H9 (cell line): ENCODE measurements at places on chromosomes 4 and X. TPM values are rescaled to one million over a fixed set of nuclear protein-coding genes. Genes with fewer than 3 reads are reported as not detected.
A peak's percentile ranks its signal among the peaks of the same experiment; 100 is the strongest.

GRCh38 chrX:135625995-135626394 lies 87.4 kb upstream of the CT45A1 start:
- no peaks in the 10 kb centered on the region for H3K36me3 ChIP-seq
- no peak for DNase-seq
- H3K4me1 ChIP-seq: no peaks in the 10 kb centered on the region

DNA sequence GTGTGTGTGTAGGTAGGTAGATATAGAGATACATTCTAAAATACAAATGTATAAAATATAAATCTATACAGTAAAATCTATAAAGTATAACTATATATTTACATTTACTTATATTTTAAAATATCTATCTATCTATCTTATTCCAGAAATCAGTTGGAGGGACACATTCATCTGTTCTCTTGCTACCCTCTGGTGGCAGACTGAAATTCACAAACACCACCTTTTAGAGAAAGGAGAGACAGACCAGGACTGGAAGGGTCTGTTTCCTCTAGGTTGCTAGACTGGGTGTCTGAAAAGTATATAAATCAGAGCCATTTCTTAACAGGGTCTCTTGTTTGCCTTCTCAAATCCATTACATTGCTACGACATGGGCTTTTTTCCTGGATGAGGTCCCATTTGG lies 343.0 kb downstream of the OPHN1 start:
- DNase-seq: no peak
- 0 out of 3 replicates have a peak, but pooled peaks cover 3% of the 10 kb centered on the region for H3K36me3 ChIP-seq
- no peak overlapping the region for H3K4me3 ChIP-seq
- H3K27me3 ChIP-seq: no peaks in the 10 kb centered on the region

DNA sequence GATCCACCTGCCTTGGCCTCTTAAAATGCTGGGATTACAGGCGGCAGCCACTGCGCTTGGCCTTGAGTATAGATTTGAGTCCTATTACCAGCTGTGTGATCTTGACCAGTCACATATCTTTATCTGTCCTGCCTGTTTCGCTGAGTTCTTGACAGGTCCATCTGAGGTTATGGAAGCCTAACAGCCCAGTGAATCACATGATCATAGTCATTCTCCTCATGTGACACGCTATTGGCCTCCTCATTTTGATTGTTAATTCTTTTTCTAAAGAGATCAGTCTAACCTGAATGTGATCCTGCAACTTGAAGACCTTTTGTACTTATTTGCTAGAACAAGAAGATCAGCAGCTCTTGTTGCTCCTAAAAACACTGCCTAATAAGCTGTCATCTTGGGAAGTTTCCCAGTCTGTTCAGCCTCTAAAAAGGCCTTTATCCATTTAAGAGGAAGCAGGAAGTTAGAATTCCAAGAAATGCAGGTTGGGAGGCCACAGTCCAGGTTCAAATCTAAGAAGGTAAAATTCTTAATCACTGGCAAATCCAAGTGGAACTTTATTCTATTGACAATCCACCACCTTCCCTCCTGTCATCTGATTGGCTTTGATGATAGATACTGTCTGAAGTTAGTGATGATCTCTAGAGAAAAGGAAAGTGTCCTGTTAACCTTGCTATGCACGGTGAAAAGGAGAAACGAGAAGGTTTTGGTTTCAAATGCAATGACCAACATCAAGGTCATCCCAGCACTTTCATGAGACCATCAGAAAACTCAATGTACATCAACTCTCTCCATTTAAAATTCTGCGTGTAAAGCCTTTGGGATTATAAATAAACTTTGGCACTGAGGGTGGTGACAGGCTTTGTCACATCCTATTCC lies 86.9 kb downstream of the CHRNA9 start:
- no peaks in the 10 kb centered on the region for H3K4me1 ChIP-seq
- peaks cover 34% of the 10 kb centered on the region for H3K36me3 ChIP-seq
- no peak overlapping the region for H3K27ac ChIP-seq
- DNase-seq: no peak
- no peak overlapping the region for H3K4me3 ChIP-seq

DNA sequence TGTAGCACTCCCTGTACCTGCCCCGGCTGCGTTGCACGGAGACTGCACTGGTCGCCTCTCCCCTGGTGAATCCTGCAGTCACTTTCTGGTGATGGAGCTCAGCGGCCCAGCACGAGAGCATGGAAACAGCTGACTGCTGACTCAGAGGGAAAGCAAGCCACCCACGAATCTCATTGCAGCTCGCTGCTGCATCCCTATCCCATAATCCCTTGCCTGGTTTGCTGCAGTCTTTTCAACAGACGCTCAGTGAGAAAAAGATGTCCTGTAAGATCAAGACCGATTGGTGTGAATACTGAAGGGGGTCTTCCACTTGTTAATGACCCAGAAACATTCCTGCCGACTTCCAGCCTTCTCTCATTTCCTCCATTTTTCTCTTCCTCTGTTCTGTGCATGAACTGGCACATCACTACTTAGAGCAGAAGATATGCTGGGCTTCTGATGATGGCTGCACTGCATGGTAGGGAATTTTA lies 52.9 kb downstream of the TRIM2 start:
- peaks cover 3% of the 10 kb centered on the region for H3K36me3 ChIP-seq
- no peak overlapping the region for H3K4me3 ChIP-seq
- peak; percentile 77 for DNase-seq
- H3K27me3 ChIP-seq: no peaks in the 10 kb centered on the region
- H3K4me1 ChIP-seq: peaks cover 9% of the 10 kb centered on the region; the same call in 1 of the 2 replicates

GRCh38 chr4:36313301-36313700 lies 31.9 kb downstream of the DTHD1 start:
- H3K4me1 ChIP-seq: no peaks in the 10 kb centered on the region
- no peak overlapping the region for H3K4me3 ChIP-seq
- H3K36me3 ChIP-seq: no peaks in the 10 kb centered on the region
- DNase-seq: no peak
- no peaks in the 10 kb centered on the region for H3K27me3 ChIP-seq

DNA sequence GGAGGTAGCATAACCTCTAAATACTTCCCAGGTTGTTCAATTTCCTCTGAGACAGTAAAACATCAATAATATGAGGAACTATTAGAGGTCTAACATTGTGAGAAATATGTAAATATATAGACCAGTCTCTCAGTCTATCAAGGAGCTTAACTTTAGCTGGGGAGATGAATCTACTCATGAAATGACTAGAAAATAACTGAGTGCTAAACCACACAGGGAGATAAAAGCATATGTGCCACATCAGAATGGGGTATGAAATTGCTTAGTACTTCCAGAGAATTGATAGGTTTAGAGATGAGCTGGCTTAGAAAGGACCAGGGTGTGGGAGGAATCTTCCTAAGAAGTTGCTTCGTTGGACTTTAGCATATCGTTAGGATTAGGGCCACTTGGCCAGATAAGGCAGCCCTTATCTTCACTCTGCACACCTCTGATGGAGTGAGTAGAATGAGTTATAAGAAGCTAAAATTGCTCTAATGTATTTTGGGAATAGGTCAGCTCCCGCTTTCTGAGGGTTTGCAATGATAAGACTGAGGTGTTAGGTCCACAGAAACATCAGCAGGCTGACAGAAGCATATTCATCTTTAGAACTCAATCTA lies 299.2 kb downstream of the UNC5C start:
- no peak overlapping the region for H3K27ac ChIP-seq
- no peak overlapping the region for H3K4me3 ChIP-seq
- H3K27me3 ChIP-seq: no peaks in the 10 kb centered on the region
- H3K4me1 ChIP-seq: no peaks in the 10 kb centered on the region

GRCh38 chr4:43251841-43252240 lies 359.3 kb downstream of the GRXCR1 start:
- H3K4me3 ChIP-seq: no peak overlapping the region
- DNase-seq: no peak
- H3K36me3 ChIP-seq: no peaks in the 10 kb centered on the region
- no peaks in the 10 kb centered on the region for H3K27me3 ChIP-seq
- H3K4me1 ChIP-seq: no peaks in the 10 kb centered on the region
- H3K27ac ChIP-seq: no peak overlapping the region

DNA sequence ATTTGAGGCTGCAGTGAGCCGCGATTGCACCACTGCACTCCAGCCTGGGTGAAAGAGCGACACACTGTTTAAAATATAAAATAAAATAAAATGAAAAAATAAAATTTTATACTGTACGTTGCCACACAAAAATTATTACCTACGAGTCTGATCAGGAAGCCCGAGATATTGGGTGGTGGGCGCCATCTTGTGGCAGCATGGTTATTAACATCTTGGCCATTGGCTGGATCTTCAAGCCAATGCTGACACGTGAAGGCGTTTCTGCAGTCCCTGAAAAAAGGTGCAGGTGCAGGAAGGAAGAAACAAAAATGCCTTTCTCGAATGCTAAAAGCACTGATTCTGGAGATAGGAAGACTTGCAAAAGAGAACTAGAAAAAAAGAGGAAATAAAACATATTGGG lies 4.9 kb upstream of the TLR8 start:
- no peak overlapping the region for H3K27ac ChIP-seq
- H3K4me1 ChIP-seq: no peaks in the 10 kb centered on the region
- H3K27me3 ChIP-seq: no peaks in the 10 kb centered on the region
- peaks cover 7% of the 10 kb centered on the region for H3K36me3 ChIP-seq
- DNase-seq: peak; percentile 52

Gene TMEM271
- 0.09 TPM in 1 of 2 replicates, not detected in the other for total RNA-seq

Gene THOC2
- total RNA-seq: 70.5 and 72.1 TPM in 2 replicates

Gene EVC
- 9.7 and 10.1 TPM in 2 replicates for total RNA-seq

Gene ERAS
- total RNA-seq: 0.18 TPM in 1 of 2 replicates, not detected in the other

Gene WFS1
- total RNA-seq: 17.5 and 18.9 TPM in 2 replicates

Gene RTL3
- not detected in 2 replicates for total RNA-seq

Gene ARMCX1
- total RNA-seq: 20.2 and 22.4 TPM in 2 replicates

Gene CT45A9
- total RNA-seq: not detected in 2 replicates

Gene ANXA3
- 20.6 and 21.6 TPM in 2 replicates for total RNA-seq

Gene ZFP42
- total RNA-seq: 191 and 193 TPM in 2 replicates
